ENCODE measurements at places on chromosomes 6 and 20.

- DNase-seq = no peak
Measured at GRCh38 chr6:11093376-11093625, 333 bp upstream of the SMIM13 start.

DNA sequence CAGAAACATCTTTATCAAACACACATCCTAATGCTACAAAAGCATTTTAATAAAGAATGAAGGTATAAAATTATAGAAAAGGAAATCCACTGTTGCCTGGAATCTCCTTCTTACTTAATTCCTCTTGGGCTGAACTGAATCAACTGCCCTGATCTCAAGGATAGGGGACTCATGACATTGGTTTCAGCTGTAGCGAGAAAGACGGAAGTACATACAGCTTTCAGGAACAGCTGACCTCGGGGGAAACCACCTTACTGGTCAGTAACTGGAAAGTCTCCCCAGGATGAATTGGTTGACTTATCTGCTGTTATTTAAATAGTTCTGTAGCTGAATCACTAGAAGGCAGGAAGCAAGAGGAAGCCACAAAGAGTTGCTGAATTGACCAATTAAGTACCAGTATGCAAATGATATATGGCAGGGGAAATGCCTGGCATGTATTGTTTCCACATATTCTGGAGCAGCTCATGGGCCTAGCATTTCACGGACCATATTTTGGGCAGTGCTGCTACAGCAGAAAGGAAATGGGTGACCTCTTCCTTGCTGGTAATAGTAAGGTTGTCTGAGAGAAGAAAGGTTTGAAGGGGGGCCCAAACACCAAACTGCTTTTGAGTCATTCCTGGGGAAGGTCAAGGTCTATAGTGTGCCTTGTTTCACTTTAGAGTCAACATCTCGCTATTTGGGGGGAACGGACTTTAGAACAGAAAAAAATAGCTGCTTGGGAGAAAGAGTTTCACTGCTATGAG lies 43.7 kb upstream of the MAP7 start:
- DNase-seq = peak; percentile 98

GRCh38 chr20:63819224-63819921 lies 11.7 kb downstream of the ZBTB46 start:
- peak; percentile 76 for DNase-seq

DNA sequence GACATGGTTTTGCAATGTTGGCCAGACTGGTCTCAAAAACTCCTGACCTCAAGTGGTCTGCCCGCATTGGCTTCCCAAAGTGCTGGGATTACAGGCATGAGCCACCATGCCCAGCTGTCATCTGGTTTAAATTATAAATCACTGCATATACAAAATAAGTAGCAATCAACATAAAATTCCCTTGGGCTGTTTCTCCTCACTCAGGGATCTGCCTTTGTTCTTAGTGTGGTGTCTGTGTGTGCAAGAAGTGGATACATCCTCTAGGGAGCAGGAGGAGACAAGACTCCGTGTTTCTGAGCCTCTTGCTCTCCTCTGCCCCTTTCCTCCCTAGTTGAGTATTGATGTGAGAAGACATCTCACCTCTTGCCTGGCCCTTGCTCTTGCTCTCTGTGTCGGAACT lies 65.2 kb upstream of the ADGRF4 start:
- peak; percentile 29 for DNase-seq

GRCh38 chr6:154058963-154059680 lies 20.1 kb downstream of the OPRM1 start:
- no peak for DNase-seq

DNA sequence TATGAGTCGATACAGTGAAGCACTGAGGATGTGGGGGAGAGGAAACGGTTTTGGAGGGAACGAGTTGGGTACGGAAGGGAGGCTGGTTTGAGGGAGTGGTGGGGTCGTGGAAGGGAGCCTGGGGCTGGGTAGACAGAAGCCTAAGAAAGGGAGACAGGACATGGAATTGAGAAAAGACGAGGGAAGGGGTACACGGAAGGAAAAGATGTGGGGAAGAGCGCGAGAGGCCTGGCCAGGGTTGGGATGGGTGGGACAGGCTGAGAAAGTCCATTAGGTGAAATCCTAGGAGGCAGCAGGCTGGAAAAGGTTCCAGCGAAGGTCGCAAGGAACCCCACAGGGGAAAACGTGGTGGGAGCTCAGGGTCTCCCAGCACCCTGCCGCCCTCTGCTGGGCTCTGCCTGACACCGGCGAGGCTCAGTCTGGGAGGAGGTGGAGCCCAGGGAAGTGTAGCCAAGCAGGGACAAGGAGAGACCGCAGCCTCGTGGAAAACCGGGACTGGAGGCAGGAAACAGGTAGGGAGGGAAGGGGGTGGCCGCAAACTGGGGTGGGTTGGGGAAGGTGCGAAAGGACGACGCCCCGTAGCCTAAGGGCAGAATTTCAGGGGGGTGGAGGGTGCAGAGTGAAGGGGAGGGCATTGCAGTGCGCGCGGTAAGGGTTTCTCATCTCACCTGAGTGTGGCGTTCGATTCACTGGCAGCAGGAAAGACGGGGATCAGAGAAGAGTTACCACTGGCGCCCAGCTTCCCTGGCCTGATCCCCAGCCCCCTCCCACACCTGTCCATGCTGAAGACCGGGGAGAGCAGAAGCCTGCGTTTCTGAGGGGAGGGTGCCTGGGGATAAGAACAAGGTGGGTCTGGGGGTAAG lies 4.3 kb downstream of the GABBR1 start:
- DNase-seq = peak; percentile 85

GRCh38 chr6:4074478-4075235 lies 4.3 kb downstream of the FAM217A start:
- no peak for DNase-seq

GRCh38 chr6:30328397-30328796 lies 1.7 kb downstream of the TRIM39 start:
- DNase-seq = no peak

DNA sequence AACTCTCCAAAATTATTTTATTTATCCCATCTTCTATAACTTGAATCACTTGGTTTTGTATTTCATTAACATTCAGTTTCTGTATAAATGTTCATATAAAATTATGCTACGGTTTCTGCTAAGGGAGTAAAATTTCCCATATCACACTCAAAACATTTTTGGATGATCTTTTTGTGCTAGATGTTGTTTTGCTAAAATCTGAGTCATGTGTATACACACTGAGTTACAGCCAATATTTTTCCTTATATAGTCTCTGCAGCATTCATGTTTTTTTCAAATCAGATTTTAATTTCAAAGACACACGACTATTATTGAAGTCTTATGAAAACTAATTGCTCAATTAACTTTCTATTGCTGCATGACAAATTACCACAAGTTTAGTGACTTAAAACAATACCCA lies 54.3 kb upstream of the SLC2A12 start:
- DNase-seq = no peak

DNA sequence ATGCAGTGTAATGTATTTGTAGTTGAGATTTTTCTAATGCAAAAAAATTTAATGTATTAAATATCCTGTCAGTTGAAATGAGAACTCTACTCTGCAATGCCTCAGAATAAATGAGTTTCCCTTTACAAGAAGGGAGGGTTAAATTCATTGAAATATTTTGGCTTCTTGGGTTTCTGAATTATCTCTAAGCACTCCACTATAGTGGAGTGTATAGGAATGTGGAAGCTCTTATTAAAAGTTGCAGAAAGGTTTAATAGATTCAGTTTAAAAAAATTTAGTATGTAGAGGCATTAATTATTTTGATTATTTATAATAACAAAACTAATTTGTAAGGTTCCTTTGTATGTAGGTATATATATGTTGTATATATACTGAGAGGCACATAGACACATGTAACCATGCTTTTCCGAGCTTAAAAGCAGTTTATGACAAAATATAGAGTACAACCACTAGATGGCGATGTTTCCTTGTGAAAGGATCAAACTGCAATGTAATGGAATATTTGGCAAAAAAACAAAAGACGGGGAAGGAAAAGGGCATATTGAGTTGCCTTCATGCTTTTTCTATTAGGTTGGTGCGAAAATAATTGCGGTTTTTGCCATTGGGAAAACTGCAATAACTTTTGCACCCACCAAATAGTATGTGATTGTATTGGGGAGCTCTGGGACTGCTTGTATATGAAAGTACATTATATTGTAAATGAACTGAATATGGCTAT lies 144.2 kb downstream of the MYO6 start:
- peak; percentile 91 for DNase-seq

DNA sequence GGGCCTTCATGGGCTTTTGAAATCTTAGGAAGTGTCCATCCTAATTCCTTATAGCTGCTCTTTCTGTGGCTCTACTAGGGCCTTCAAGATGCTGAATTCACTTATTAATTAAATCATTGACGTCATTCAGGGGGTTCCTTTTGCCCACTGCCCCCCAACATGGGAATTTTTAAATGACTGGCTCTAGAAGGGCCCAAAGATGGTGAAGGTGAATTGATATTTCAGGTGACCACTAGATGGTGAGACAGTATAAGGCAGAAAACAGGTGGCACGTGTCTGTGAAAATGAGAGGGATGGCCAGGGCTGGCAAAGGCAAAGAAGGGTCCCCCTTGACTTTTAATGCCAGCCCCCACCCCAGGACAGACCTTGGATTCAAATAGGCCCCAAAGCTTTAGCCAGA lies 11.8 kb downstream of the GNAS start:
- no peak for DNase-seq

- DNase-seq = peak; percentile 56
Measured at GRCh38 chr6:154508573-154509375, 1.7 kb downstream of the CNKSR3 start.

GRCh38 chr6:7042654-7043545 lies 64.9 kb upstream of the RREB1 start:
- DNase-seq = peak; percentile 24

- DNase-seq = no peak
Measured at GRCh38 chr20:12984069-12984765, 24.6 kb upstream of the SPTLC3 start.

DNA sequence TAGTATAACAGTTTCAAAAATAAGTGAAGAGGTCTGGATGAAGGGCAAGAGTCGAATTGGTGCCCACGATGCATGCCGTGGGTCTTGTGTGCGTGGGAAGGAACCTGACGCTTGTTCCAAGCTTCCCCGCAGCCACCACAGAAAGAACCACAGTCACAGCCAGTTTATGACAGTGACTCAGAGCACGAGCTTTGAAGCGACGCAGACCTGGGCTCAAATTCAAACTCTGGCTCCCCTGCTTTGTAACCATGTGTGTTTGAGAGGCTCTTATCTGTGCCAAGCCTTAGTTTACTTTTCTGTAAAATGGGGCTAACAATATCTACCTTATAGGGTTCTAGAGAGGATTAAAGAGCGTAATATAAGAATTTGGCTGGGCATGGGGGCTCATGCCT lies 65.5 kb downstream of the SYNJ2 start:
- no peak for DNase-seq

- DNase-seq = no peak
Measured at GRCh38 chr6:106511288-106512047, 117.8 kb downstream of the RTN4IP1 start.

GRCh38 chr20:16314748-16315159 lies 258.5 kb downstream of the KIF16B start:
- DNase-seq = no peak

DNA sequence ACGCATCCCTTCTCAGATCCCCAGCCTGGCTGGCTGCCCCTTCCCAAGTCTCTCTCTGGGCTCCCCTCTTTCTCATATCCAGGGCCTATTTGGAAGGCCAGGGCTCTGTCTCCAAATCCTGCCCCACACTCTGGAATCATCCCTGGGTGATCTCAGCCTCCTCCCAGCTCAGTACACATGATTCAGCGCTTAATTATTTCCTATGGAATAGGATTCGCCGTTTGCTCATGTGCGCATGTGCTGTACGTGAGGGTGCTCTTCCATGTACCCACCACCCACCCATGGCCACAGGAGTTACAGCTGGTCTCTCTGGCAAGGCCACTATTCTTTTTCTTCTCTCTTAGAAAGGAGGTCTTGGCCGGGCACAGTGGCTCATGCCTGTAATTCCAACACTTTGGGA lies 81.7 kb upstream of the FOXP4 start:
- DNase-seq = no peak
